ENCODE measurements at places on chromosomes 11 and 22.

GRCh38 chr11:17012712-17013547, 1.3 kb downstream of the PLEKHA7 start:
- DNase-seq, result no peak

GRCh38 chr11:34331736-34332135, 26.1 kb downstream of the ABTB2 start:
- DNase-seq, result no peak

DNA sequence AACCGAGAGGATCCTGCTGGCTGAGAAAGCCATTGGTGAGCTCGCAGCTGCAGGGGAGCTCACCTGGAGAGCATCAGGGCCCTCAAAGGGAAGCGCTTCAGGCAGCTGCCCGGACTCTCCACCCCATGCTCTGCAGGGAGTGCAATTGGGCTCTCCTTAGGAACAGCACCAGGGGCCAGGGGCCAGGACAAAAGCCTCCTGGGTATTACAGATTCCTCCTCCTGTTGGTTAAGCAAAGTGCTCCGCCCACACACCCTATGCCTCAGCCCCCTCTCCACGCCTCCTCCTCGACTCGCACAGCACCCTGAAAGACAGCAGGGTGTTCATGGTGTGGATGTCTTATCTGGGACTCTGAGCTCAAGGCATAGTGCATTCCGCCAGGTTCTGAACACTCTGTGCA, 139.9 kb downstream of the SHANK2 start:
- DNase-seq, result no peak

DNA sequence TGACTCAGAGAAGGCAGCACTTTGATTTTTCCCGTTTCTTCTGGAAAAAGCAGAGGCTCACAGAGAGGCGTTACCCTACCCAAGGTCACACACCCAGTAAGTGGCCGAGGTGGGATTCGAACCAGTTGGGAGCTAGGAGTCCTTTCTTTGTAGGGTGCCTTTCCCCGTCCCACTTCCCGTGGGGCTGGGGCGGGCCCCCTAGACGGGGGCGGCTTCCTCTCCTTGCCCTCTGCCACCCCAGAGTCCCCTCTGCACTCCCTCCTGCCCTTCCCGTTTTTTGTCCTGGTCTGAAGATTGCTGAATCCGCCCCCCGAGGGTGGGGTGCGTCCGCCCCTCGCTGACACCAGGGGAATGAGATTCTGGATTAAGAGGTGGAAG, 747 bp downstream of the TPCN2 start:
- no peak for DNase-seq

GRCh38 chr22:42069801-42070516, 653 bp downstream of the NAGA start:
- no peak for DNase-seq

- no peak for DNase-seq
Measured at GRCh38 chr11:67400251-67400941, 1.3 kb downstream of the PPP1CA start.

DNA sequence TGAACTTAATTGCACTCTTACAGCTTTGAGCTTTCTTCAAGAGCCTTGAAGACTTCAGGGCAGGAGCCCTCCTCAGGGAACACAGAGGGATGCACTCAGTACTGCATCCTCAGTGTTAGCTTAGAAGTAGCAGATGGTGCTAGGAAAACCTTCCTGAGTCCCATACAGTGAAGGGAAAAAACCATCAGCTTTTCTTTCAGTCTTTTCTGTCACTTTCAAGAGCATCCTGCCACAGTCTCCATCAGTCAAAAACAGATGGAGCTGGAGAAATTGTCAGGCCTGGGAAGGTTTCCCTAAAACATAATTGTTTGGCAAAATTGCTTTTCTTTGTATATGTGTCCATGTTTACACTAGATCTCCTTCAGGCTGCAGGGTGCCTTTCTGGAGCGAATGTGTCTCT, 384.1 kb downstream of the NELL1 start:
- no peak for DNase-seq

DNA sequence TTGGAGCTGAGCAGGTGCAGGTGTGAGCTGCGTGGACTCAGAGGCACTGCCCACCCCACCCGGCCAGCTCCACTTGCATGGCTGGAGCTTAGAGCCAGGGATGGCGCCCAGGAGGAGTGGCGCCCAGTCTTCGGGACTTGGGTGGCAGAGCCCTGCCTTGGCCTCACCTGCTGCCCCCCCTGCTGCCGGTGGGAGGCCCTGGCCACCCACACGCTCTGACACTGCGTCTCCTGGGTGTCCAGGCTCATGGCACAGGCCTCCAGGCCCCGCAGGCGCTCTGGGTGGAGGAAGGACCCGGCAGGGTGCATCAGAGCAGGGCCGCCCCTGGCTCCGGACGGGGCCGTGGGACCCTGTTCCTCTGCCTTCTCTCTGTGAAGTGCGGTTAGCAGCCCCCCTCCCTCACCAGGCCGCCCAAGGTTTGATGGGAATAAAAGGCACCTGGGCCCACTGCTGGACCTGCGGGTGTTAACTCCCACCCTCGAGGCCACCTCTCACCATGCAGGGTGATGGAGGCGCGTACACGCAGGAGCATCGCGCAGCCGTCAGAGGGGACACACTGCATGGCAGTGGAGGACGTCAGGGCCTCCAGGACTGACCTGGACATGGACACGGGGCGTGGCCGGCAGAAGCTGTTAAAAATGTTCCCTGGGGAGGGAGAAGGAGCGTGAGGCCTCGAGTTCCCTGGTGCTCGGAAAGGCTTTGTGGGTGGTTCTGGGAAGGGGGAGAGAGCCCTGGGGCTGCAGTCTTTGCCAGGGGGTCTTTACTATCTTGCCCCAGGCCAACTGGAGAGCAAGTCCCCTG, 11.8 kb downstream of the IL17REL start:
- no peak for DNase-seq

Data from foreskin melanocyte (primary cell).